T-helper 17 cell (primary cell): ENCODE measurements at places on chromosomes 4 and X. TPM values are rescaled to one million over a fixed set of nuclear protein-coding genes. Genes with fewer than 3 reads are reported as not detected.

Gene FMR1NB
- not detected for total RNA-seq

Gene OPRPN
- not detected for total RNA-seq

Gene DRP2
- 0.10 TPM for total RNA-seq

Gene NSG1
- total RNA-seq = 50.9 TPM

GRCh38 chr4:80011636-80012236, 61.3 kb downstream of the ANTXR2 start:
- DNase-seq = no peak

DNA sequence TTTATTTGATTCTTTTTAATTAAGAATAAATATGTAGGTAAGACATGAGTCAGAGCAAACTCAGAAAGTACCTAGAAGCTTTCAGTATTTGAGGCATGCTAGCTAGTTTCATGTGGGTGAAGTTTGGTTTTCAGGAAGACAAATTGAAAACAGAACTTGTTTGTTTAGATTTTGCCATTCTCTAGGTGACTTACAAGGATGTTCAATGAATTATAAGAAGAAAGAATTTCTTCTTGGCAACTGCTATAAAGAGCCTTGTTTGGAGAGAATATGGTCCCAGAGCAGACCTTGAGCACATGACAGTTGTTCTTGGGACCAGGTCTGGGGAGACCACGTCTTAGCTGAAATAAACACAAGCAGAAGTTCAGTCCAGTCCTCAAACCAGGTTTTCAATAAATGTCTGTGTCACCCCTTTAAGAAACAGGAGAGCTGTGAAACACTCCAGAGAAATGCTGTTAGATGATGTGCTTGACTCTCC, 38.0 kb upstream of the IL21 start:
- no peak for DNase-seq

GRCh38 chrX:114924856-114925255, 92.6 kb downstream of the IL13RA2 start:
- DNase-seq = no peak

DNA sequence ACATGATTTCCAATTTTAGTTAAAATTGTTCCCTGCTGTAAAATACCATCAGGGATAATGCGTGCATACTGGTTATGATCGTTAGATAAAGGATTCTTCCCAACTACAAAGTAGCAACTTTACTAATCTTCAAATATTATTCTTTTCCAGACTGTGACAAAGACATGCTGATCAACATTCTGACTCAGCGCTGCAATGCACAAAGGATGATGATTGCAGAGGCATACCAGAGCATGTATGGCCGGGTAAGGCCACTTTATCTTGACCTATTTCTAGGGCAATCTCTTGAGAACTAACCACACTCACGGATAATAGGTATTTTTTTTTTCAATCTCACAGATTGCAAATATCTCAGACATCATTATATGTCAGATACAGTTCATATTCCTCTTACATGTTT, 47.0 kb downstream of the ANXA10 start:
- no peak for DNase-seq

DNA sequence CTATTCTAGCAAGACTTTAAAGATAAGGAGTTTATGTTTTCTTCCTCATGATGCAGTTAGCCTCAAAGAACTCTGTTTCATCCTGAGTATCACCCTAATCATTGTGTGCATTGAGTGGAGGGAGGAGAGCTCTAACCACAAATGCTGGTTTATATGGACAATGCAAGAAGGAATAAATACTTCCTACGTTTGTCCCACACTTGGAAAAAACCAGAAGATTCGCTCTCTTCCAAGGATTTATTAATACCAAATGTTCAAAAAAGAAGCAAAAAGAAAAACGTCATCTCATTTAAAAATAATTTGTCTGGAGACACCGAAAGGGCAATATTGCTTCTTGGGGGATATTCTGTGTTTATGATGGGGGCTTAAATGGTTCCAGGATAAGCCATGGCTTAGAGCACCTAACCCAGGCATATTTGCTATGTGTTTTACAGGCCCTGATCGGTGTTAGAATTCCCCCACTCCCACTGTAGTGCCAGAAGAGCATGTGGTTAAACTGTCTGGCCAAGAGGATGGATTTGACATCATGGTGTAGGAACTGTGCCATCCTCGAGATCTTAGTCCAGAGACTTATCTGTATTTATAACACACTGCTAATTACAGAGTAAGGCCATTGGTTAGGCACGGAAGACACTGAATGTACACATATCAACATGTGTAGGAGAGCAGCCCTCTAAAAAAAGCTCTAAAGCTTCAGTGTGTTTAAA, 227.2 kb downstream of the ANK2 start:
- DNase-seq = no peak
